ENCODE measurements at places on chromosomes 3 and 15.

DNA sequence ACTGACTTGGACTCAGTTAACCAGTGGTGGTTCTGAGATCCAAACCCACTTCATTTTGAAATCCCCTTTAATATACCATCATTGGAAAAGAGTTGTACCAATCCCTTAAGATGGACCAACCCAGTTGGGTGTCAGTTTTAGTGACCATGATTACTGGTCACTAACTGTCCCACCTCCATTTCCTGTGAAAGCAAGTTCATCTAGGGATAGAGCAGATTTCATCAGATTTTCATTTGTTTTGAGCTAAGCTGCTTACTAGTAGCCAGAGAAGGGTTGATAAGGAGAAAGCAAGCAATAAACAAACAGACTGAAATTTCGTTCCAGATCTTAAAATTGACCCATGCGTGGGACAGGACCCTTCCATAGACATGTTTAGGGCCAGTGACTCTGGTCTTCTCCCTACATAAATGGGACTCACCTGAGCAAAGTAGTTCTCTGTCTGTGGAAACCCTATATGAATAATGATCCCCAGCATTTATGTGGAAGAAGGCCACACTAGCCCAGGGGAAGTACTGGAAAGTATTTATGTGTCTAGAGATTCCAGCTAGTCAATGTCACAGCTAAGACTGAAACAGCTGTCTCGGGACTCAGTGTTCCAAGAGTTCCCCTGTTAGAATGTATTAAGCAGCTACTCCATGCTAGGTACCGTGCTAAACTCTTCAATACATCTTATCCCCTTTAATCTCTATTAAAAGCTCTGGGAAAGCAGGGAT, 196.0 kb upstream of the BCL6 start:
- no peak for DNase-seq

DNA sequence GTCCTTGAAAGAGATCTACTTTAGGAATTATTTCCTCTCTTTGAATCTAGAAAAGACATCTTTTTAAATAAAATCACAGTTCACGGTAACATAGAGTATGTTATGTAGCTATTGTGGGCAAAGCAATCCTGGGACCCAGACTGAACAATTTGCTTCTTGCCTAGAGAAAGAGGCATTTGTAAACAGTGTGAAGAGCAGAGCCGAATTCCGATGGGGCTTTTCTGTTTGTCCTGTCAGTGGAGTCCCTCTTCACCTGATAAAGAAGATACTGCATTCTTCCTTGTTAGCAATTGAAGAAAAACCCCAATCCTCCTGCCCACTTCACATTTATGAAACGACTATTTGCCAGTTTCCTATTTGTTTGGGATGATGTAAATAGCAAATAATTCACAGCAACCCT, 462.9 kb downstream of the WDR72 start:
- no peak for DNase-seq

- no peak for DNase-seq
Observed at GRCh38 chr15:69930754-69931153, 167.0 kb downstream of the TLE3 start.

- no peak for DNase-seq
Observed at GRCh38 chr15:57460208-57460816, 84.0 kb downstream of the CGNL1 start.

DNA sequence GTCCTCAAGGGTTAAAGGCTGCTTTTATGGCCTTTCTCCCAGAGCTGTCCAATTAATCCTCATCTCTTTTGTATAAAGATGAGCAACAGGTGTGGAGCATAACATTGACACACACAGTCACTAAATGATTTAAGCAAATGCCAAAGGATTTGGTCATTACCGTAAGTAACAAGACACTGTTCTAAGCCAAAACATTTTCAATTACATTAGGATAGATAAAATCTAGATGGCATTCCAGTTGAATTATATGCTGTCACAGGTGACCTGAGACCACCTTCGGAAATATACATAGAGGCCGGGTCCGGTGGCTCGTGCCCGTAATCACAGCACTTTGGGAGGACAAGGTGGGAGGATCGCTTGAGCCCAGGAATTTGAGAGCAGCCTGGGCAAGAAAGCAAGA, 105.3 kb upstream of the UBE3A start:
- no peak for DNase-seq

DNA sequence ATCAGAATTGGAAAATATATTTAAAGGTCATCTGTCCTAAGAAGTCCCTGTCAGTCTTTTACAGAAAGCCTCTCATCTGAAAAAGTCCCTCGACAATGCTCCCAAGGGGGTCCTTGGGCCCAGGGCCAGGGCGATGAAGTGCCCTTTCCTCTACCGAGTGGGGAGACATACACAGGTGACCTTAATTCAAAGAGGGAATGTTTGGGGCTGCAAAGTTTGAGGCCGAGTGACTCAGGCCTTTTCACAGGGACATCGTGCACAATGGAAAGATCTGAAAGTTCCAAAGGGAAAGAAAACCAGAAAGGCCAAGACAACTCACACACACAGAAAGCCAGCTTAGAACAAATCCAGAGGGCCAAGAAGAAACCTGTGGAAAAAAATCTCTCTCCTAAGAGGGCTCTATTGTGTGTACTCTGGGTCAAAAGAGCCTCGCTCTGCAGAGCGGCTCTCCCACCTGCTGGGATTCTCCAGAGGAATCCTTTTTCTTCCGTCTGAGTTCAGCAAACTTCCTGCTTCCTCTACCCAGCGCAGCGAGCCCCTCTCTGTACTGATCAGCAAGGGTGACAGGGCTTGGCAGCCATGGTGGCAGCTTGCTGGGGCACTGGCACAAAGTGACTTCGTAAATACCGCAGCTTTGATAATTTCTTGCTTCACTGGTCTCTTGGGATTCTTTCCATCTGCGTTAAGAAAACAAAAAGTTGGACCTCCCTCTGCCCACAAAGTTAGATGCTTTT, 259.1 kb downstream of the OPA1 start:
- DNase-seq = no peak

- no peak for DNase-seq
Observed at GRCh38 chr15:38389924-38390542, 63.9 kb upstream of the FAM98B start.

All from NCI-H2029 treated with DMSO at 0.1 percent for 48 hours (cell line).